ENCODE measurements at places on chromosomes 1 and 21. TPM values are rescaled to one million over a fixed set of nuclear protein-coding genes. Genes with fewer than 3 reads are reported as not detected.

The RCSD1 gene
- total RNA-seq = 30.9 TPM

The FCMR gene
- 6.8 TPM for total RNA-seq

The KCNJ15 gene
- total RNA-seq = not detected

The MNDA gene
- not detected for total RNA-seq

The CA6 gene
- total RNA-seq = not detected

The CBS gene
- total RNA-seq = 6.8 TPM

- peaks cover 15% of the 10 kb centered on the region for H3K4me1 ChIP-seq
- H3K36me3 ChIP-seq = no peaks in the 10 kb centered on the region
- H3K27ac ChIP-seq = no peak overlapping the region
- DNase-seq = peak; percentile 49
- no peaks in the 10 kb centered on the region for H3K27me3 ChIP-seq
- no peak overlapping the region for H3K4me3 ChIP-seq
Measured at GRCh38 chr1:226962421-226963391, 22.6 kb downstream of the COQ8A start.

DNA sequence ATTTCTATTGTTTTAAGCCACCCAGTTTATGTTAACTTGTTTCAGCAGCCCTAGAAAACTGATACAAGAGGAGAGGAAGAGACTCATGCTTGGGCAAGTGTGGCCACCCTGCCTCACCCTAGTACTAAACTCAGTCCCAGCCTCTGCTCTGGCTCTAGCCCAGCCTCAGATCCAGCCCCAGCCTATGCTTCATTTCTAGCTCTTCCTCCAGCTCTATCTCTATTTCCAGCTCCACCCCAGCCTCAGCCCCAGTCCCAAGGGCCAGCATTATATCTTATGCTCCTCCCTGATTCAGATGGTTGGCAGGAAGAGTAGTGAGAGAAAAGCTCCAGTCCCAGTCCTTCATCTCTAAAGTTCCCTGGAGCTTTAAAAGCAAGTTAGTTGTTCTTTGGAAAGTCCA is 535.5 kb downstream of the PTPRC start:
- no peaks in the 10 kb centered on the region for H3K27me3 ChIP-seq
- H3K4me1 ChIP-seq = peaks cover 51% of the 10 kb centered on the region
- no peak for DNase-seq
- H3K36me3 ChIP-seq = peaks cover 10% of the 10 kb centered on the region
- H3K4me3 ChIP-seq = peak overlapping the region; percentile 54
- H3K27ac ChIP-seq = peak overlapping the region; percentile 91

DNA sequence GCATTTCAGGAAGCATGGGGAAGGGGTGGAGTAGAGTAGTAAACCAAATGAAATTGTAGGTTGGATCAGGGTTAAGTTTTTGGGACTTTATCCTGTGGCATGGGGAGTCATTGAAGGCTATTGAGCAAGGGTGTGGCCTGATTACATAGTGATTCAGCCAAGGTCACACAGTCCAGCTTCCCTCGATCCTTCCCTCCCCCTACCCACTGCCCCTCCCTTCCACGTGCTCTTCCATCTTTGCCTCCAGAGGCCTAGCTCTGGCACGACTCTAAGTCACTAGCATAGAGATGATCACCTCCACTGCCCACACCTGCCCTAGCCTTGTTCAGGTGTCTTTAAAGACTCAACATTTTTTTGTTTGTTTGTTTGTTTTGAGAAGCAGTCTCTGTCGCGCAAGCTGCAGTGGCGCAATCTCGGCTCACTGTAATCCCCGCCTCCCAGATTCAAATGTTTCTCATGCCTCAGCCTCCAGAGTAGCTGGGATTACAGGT is 37.2 kb upstream of the SLC9A1 start:
- H3K4me1 ChIP-seq = no peaks in the 10 kb centered on the region
- H3K27ac ChIP-seq = no peak overlapping the region
- no peaks in the 10 kb centered on the region for H3K36me3 ChIP-seq
- DNase-seq = no peak
- no peaks in the 10 kb centered on the region for H3K27me3 ChIP-seq
- H3K4me3 ChIP-seq = no peak overlapping the region

- H3K4me3 ChIP-seq = no peak overlapping the region
- no peak overlapping the region for H3K27ac ChIP-seq
- H3K4me1 ChIP-seq = no peaks in the 10 kb centered on the region
- DNase-seq = no peak
Measured at GRCh38 chr1:75693551-75693950, 31.0 kb upstream of the ACADM start.

- H3K27ac ChIP-seq = no peak overlapping the region
- DNase-seq = no peak
- H3K36me3 ChIP-seq = no peaks in the 10 kb centered on the region
- peaks cover 54% of the 10 kb centered on the region for H3K27me3 ChIP-seq
- no peaks in the 10 kb centered on the region for H3K4me1 ChIP-seq
Measured at GRCh38 chr1:111911776-111912515, 77.5 kb downstream of the KCND3 start.

DNA sequence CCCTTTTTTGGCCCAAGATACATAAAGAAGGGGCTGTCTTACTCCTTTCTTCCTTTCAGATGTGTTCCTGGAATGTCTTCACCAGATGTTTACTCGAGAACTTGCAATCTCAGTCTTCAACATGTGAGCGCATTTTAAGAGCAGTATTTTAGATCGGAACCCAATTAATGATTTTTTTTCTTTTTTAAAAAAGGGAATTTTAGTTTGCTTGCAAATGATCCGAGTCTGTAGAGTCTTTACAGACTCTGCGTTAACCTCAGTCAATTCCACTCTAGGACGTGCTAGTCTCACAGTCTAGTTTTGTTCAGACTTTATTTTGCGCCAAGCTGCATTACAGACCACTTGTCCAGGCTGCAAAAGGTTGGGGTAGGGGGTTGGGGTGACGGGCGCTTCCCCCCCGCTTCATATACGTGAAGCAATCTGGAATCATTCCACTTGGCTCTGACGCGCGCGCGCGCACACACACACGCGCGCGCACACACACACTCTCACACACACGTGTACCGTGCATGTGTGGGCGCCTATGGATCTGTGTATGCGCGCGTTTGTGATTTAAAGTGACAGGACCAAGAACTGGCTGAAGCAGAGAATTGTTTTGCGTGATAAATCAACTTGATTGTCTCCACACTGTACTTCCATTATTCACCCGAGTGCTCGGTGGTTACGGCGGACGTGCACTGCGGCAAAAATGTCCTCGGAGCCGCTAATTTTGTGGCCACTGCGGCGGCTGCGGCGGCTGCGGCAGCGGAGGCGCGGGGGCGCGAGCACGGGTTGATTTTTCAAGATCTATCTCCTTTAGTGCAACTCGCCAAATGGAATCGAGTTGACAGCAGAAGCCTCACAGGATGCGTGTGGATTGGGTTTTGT is 25.6 kb upstream of the NFIA start:
- H3K27me3 ChIP-seq = peaks cover 52% of the 10 kb centered on the region
- no peak overlapping the region for H3K27ac ChIP-seq
- peaks cover 10% of the 10 kb centered on the region for H3K4me1 ChIP-seq
- peak overlapping the region; percentile 84 for H3K4me3 ChIP-seq
- H3K36me3 ChIP-seq = no peaks in the 10 kb centered on the region
- no peak for DNase-seq

DNA sequence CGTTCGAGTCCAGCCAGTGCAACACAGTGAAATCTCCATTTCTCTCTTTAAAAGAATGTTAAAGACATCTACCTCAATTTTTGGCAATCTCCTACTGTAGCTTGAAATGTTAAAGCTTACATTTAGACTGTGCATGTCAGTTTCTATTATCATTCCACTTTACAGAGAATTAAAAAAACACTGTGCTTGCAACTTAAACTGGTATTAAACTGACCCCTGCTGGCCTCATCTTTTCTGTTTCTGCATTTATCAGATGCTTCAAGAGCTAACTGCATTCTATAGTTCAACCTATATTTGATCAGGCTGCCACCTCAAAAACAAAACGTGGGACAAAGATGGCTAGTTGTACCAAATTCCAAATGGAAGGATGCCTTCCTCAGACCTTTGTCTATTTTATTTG is 226.5 kb downstream of the SMYD3 start:
- H3K36me3 ChIP-seq = no peaks in the 10 kb centered on the region
- H3K4me1 ChIP-seq = no peaks in the 10 kb centered on the region
- no peaks in the 10 kb centered on the region for H3K27me3 ChIP-seq

DNA sequence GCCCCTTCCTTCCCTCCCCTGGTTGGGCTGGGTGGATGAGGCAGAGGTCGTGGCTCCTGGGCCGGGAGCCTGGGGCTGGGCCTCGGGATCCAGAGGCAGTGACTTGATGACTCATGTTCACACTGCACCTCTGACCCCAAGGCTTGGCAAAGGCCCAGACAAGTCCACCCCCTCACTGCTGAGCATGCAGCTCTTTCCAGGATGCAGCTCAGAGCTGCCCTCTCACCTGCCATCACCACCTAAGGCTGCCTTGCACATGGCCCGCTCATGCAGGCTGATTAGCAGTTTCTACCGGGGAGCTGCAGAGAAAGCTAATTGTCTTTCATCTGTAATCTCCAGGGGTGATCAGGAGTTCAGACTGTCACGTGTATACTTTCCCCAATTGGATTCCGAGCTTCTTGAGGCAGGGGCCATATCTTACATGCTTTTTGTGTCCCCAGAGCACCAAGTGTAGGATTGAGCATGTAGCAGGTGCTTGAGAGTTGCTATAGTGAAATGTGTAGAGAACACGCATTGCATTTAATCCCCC is 62.1 kb downstream of the LRRN2 start:
- H3K4me1 ChIP-seq = no peaks in the 10 kb centered on the region
- H3K27me3 ChIP-seq = no peaks in the 10 kb centered on the region
- H3K4me3 ChIP-seq = no peak overlapping the region
- no peak overlapping the region for H3K27ac ChIP-seq
- DNase-seq = no peak

GRCh38 chr1:5908461-5909375 is 83.5 kb downstream of the NPHP4 start:
- H3K36me3 ChIP-seq = no peaks in the 10 kb centered on the region
- H3K4me3 ChIP-seq = no peak overlapping the region
- no peak overlapping the region for H3K27ac ChIP-seq
- no peaks in the 10 kb centered on the region for H3K4me1 ChIP-seq

DNA sequence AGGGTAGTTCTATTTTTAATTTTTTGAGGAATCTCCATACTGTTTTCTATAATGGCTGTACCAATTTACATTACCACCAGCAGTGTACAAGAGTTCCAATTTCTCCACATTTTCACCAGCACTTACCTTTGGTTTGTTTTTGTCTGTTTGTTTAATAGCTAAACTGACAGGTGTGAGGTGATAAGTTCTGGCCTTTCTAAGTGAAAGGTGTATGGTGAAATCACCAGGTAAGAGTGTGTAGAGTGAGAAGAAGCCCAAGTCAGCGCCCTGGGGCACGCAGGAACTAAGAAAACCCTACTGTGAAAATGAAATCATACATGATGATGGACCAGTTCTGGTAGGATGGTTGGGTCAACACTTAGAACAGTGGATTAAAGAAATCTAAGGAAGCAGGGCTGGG is 34.5 kb downstream of the BTG3 start:
- no peak for DNase-seq
- H3K27ac ChIP-seq = no peak overlapping the region
- H3K4me1 ChIP-seq = no peaks in the 10 kb centered on the region
- peaks cover 27% of the 10 kb centered on the region for H3K27me3 ChIP-seq
- no peak overlapping the region for H3K4me3 ChIP-seq
- no peaks in the 10 kb centered on the region for H3K36me3 ChIP-seq

- H3K27ac ChIP-seq = no peak overlapping the region
- no peak for DNase-seq
- peaks cover 65% of the 10 kb centered on the region for H3K27me3 ChIP-seq
- no peaks in the 10 kb centered on the region for H3K36me3 ChIP-seq
- H3K4me3 ChIP-seq = no peak overlapping the region
Measured at GRCh38 chr1:22296701-22297591, 154.0 kb upstream of the WNT4 start.

- H3K27me3 ChIP-seq = peaks cover 9% of the 10 kb centered on the region
- no peak overlapping the region for H3K4me3 ChIP-seq
- no peaks in the 10 kb centered on the region for H3K36me3 ChIP-seq
- peaks cover 6% of the 10 kb centered on the region for H3K4me1 ChIP-seq
- no peak for DNase-seq
Measured at GRCh38 chr1:175620376-175620775, 123.0 kb downstream of the TNR start.

- H3K36me3 ChIP-seq = no peaks in the 10 kb centered on the region
- H3K4me3 ChIP-seq = no peak overlapping the region
- H3K4me1 ChIP-seq = peaks cover 13% of the 10 kb centered on the region
- no peak overlapping the region for H3K27ac ChIP-seq
Measured at GRCh38 chr1:9317072-9317471, 24.4 kb downstream of the SPSB1 start.

DNA sequence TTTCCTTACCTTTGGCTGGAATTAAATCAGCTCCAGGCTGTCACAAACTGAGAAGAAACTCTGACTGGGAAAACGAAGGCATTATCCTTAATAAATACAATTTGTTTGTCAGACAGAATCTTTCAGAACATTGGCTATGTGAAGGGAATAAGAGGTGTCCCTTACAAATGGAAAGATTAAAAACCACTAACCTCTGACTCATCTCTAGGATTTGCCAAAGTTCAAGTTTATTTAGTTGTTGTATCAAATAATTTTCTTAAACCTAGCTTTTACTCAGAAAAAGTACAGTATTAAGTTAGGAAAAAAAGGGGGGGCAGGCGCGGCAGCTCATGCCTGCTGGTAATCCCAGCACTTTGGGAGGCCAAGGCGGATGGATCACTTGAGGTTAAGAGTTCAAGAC is 15.7 kb downstream of the SERTAD4 start:
- DNase-seq = no peak
- H3K4me1 ChIP-seq = peaks cover 2% of the 10 kb centered on the region
- no peaks in the 10 kb centered on the region for H3K36me3 ChIP-seq

- H3K4me3 ChIP-seq = peak overlapping the region; percentile 74
- no peak for DNase-seq
Measured at GRCh38 chr1:167473761-167474160, 44.6 kb downstream of the CD247 start.

DNA sequence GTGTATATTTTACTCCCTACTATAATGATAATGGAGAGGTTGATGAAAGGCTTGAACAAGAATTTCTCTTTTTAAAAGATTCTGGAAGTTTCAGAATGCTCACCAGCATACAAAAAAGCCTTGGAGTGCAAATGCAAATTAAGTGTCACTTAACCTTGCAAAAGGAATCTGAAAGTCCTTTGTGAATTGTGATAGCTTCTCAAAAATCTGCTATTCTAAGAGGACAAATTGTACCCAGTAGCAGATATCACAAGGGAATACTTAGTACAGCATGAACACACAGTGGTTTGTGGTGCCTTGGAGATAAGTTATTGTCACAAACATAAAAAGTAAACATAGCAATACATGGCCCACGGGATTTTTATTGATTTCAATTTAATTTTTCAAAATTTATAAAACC is 1208.3 kb upstream of the B3GALT2 start:
- H3K4me3 ChIP-seq = no peak overlapping the region
- no peak for DNase-seq
- H3K27ac ChIP-seq = no peak overlapping the region
- H3K4me1 ChIP-seq = no peaks in the 10 kb centered on the region
- H3K36me3 ChIP-seq = peaks cover 4% of the 10 kb centered on the region

DNA sequence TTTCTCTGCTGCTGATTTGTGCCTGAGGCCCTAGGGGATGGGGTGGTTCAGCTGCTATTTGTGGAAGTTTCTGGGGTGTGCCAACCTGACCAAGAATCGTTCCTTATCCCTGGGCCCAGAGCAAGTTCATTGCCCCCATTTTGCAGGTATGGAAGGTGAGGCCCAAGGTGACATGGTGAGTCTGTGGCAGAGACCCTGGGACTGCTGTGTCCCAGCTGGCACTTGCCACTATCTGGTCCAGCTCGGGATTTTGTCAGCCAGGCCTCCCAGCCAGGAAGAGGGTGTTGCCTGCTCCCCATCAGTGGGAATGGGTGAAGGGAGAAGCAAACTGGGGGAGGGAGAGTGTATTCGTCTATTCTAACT is 18.9 kb upstream of the LRP8 start:
- no peak for DNase-seq
- H3K4me3 ChIP-seq = no peak overlapping the region
- H3K4me1 ChIP-seq = no peaks in the 10 kb centered on the region
- no peaks in the 10 kb centered on the region for H3K36me3 ChIP-seq

GRCh38 chr1:67889953-67890567 is 56.8 kb upstream of the GNG12 start:
- peak overlapping the region; percentile 13 for H3K4me3 ChIP-seq
- H3K27ac ChIP-seq = no peak overlapping the region
- H3K27me3 ChIP-seq = peaks cover 36% of the 10 kb centered on the region
